ENCODE measurements at places on chromosomes 16 and 17. TPM values are rescaled to one million over a fixed set of nuclear protein-coding genes. Genes with fewer than 3 reads are reported as not detected.
A peak's percentile ranks its signal among the peaks of the same experiment; 100 is the strongest.

ABCA5 gene
- 18.9 TPM for total RNA-seq

DNA sequence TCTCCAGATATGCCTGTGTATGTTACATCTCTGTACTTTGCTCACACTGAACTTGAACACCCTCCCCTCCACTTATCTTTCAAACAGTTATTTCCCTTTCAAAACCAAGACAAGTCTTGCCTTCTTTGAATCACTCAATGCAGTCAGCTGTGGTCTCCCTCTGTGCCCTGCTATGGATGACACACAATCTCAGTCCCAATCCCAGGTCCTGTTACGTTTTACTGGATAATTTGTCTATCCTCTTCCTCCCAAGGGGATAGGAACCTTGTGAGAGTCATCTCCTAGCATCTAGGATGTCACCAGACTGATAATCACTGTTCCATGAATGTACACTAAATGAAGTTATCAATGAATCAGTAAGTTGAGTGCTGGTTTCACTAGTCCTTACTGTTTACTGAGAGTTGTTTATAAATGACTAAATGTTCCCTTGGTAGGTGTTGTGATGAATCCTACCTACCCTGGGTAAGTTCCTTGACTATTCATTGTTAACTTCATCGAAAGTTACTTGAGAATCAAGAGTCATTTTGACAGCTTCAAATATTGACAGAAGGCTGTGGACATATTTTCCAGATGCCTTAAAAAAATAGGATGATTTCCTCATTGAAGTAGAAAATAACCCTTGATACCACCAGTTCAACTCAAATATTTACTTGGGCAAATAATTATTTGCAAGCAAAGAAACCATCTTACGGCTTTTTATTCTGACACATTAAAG lies 244.9 kb downstream of the PRKCA start:
- H3K27ac ChIP-seq: peak overlapping the region; percentile 94
- H3K36me3 ChIP-seq: peaks cover 13% of the 10 kb centered on the region
- peaks cover 79% of the 10 kb centered on the region for H3K4me1 ChIP-seq
- no peak for DNase-seq
- H3K27me3 ChIP-seq: no peaks in the 10 kb centered on the region
- H3K4me3 ChIP-seq: no peak overlapping the region

SUPT6H gene
- 91.2 TPM for total RNA-seq

KRT25 gene
- total RNA-seq: not detected

DNA sequence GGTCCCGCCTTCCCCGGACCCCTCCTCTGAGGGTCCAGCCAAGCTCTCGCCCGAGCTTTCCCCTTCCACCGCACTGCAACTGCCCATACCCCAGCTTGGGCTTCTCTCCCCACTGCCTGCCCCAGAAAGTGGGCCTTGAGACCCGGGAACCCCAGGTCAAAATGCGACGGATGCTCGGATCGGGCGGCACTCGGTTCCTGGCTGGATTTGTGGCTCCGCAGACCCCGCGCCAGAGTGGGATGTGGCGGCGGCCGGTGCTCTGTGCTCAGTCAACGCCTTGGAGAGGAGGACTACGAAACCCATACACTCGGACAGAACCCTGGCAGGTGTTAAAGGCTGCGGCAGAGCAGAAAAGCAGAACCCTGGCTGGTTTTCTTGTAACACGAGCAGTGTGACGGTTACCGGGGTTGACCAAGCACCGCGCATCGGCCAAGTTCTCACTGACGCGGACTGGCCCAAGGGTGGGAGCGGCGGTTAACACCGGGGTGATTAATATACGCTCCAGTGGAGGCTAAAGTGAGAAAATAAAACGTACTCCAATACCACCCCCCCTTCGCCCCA lies 885 bp upstream of the SLFN13 start:
- H3K36me3 ChIP-seq: no peaks in the 10 kb centered on the region
- H3K4me3 ChIP-seq: peak overlapping the region; percentile 67
- no peak for DNase-seq
- peaks cover 28% of the 10 kb centered on the region for H3K27me3 ChIP-seq
- peaks cover 16% of the 10 kb centered on the region for H3K4me1 ChIP-seq
- no peak overlapping the region for H3K27ac ChIP-seq

GRCh38 chr17:73953206-73954033 lies 250.1 kb upstream of the RPL38 start:
- no peak for DNase-seq
- no peaks in the 10 kb centered on the region for H3K36me3 ChIP-seq
- H3K27me3 ChIP-seq: peaks cover 14% of the 10 kb centered on the region
- H3K27ac ChIP-seq: no peak overlapping the region
- no peak overlapping the region for H3K4me3 ChIP-seq

- H3K4me3 ChIP-seq: no peak overlapping the region
- no peaks in the 10 kb centered on the region for H3K36me3 ChIP-seq
- no peaks in the 10 kb centered on the region for H3K4me1 ChIP-seq
- no peak overlapping the region for H3K27ac ChIP-seq
Measured at GRCh38 chr16:10339777-10340732, 45.8 kb upstream of the ATF7IP2 start.

NECAB2 gene
- 0.21 TPM for total RNA-seq

HOXB3 gene
- 0.46 TPM for total RNA-seq

DNA sequence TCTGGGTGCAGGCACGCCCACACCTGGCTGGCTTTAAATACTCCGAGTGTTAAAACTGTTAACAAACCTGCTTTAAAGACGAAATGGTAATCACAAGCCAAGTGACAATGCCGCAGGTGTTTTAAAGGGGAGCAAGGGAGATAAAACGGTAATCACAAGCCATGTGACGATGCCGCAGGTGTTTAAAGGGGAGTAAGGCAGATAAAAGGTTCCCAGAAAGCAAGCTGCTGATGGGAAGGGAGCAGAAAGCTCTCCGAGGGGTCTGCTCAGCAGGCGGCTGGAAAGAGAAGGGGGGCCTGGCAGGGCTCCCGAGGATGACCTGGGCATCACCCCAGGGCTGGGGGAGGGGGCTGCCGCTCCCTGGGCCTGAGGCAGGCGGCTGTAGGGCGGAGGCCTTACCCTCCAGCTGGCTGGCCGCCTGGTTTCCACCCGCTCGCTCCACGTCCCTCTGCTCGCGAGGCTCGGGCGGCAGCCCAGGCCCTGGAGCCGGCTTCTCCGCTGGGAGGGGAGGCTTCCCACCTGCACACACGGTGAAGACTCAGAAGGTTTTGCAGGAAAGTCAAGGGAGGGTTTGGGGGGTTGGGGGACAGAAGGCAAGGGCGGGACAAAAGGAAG lies 12.1 kb downstream of the NDUFAF8 start:
- H3K4me1 ChIP-seq: peaks cover 19% of the 10 kb centered on the region
- peaks cover 10% of the 10 kb centered on the region for H3K36me3 ChIP-seq
- H3K27me3 ChIP-seq: no peaks in the 10 kb centered on the region
- H3K27ac ChIP-seq: no peak overlapping the region
- no peak overlapping the region for H3K4me3 ChIP-seq

FBXO47 gene
- not detected for total RNA-seq

DNA sequence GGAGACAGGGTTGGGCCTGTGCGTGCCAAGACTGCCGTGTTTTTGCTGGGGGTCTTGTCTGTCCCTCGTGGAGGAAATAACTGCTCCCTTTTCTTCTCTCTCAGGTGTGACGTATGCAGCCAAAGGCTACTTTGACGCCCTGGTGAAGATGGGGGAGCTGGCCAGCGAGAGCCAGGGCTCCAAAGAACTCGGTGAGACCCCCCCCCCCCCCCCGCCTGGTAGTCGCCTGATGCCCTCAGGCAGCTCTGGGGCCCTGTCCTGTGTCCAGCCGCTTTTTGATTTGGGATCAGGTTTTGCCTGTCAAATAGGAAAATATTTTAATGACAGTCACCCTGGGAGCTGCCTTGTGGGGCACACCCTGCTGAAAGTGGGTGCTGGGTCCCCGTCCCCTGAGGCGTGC lies 22.8 kb downstream of the BAIAP2 start:
- H3K27me3 ChIP-seq: no peaks in the 10 kb centered on the region
- H3K27ac ChIP-seq: peak overlapping the region; percentile 82
- DNase-seq: no peak
- no peak overlapping the region for H3K4me3 ChIP-seq
- peaks cover 21% of the 10 kb centered on the region for H3K4me1 ChIP-seq

DNA sequence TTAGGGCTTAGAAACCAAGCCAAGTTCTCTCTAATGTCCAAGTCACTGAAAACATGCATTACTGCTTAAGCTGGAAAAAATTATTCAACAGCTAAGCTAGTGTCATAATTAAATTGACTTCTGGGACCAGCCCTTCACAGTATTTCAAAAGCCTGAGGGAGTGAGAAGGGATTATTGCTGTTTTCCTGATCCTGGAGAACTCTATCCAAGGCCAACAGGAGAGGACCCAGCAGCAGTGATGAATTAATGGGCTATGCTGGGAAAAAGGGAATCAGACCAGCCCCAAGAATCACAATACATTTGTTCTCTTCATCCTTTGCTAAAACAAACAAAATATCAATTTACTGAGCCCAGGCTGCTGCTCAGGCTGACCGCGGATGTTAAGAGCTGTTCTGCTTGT lies 34.5 kb upstream of the CLEC3A start:
- H3K4me3 ChIP-seq: no peak overlapping the region
- H3K36me3 ChIP-seq: no peaks in the 10 kb centered on the region
- no peaks in the 10 kb centered on the region for H3K27me3 ChIP-seq
- H3K4me1 ChIP-seq: no peaks in the 10 kb centered on the region
- no peak overlapping the region for H3K27ac ChIP-seq

All from osteocyte (in vitro differentiated cells).